ENCODE measurements at places on chromosomes 1 and 21. TPM values are rescaled to one million over a fixed set of nuclear protein-coding genes. Genes with fewer than 3 reads are reported as not detected.

APCS gene
- 0.52 TPM for total RNA-seq

PCSK9 gene
- total RNA-seq: 3.1 TPM

NHLH1 gene
- not detected for total RNA-seq

PIGP gene
- total RNA-seq: 11.5 TPM

ASTN1 gene
- total RNA-seq: 3.7 TPM

RGS16 gene
- total RNA-seq: 7.8 TPM

ADAMTS5 gene
- total RNA-seq: 15.7 TPM

TNN gene
- total RNA-seq: 5.7 TPM

OR2G6 gene
- total RNA-seq: not detected

CCDC185 gene
- total RNA-seq: not detected

TBCE gene
- 32.9 TPM for total RNA-seq

MCOLN2 gene
- not detected for total RNA-seq

TSSK3 gene
- total RNA-seq: 1.0 TPM

S100A14 gene
- not detected for total RNA-seq

TEX38 gene
- total RNA-seq: not detected

ZBTB21 gene
- 3.7 TPM for total RNA-seq

RASAL2 gene
- 8.4 TPM for total RNA-seq

RNF186 gene
- total RNA-seq: not detected

FMO4 gene
- 2.6 TPM for total RNA-seq

TRIM46 gene
- total RNA-seq: under 0.01 TPM

SDF4 gene
- total RNA-seq: 28.2 TPM

SELENBP1 gene
- total RNA-seq: 74.6 TPM

SASS6 gene
- total RNA-seq: 1.6 TPM

PKP1 gene
- total RNA-seq: 3.7 TPM

DISC1 gene
- total RNA-seq: 12.5 TPM

RORC gene
- 8.9 TPM for total RNA-seq

HPDL gene
- total RNA-seq: 2.6 TPM

KIF21B gene
- total RNA-seq: 1.0 TPM

PLEKHG5 gene
- 8.4 TPM for total RNA-seq

TMEM269 gene
- 0.52 TPM for total RNA-seq

LENEP gene
- not detected for total RNA-seq

SIM2 gene
- total RNA-seq: 3.1 TPM

RNU1-2 gene
- under 0.01 TPM for total RNA-seq

CELA3B gene
- total RNA-seq: not detected

GJA5 gene
- 13.0 TPM for total RNA-seq

A3GALT2 gene
- not detected for total RNA-seq

CLDN17 gene
- total RNA-seq: not detected

FAM72B gene
- 1.0 TPM for total RNA-seq

GSTM1 gene
- total RNA-seq: 16.7 TPM

SEMA6C gene
- total RNA-seq: 15.7 TPM

CYB5RL gene
- 5.2 TPM for total RNA-seq

TRIM67 gene
- under 0.01 TPM for total RNA-seq

LCE2A gene
- total RNA-seq: not detected

WNT3A gene
- total RNA-seq: not detected

FCRL1 gene
- total RNA-seq: under 0.01 TPM

MROH9 gene
- not detected for total RNA-seq

SRSF4 gene
- 39.1 TPM for total RNA-seq

OR2W3 gene
- total RNA-seq: 2.1 TPM

TMEM81 gene
- 0.52 TPM for total RNA-seq

YOD1 gene
- total RNA-seq: 13.0 TPM

PPM1J gene
- 1.0 TPM for total RNA-seq

FCRL5 gene
- total RNA-seq: not detected

UBE2U gene
- not detected for total RNA-seq

CCDC17 gene
- 0.52 TPM for total RNA-seq

HSPB7 gene
- total RNA-seq: 5.7 TPM

AGMAT gene
- 4.2 TPM for total RNA-seq

All from skeletal muscle tissue (tissue), 5 donors.